NCI-H1930 (cell line): ENCODE measurements at places on chromosomes 13 and 19.

GRCh38 chr13:42320375-42320787, 48.4 kb downstream of the AKAP11 start:
- DNase-seq = no peak

- DNase-seq = no peak
Measured at GRCh38 chr13:77386046-77386445, 59.2 kb upstream of the MYCBP2 start.

GRCh38 chr19:6773323-6773931, 919 bp downstream of the VAV1 start:
- no peak for DNase-seq

DNA sequence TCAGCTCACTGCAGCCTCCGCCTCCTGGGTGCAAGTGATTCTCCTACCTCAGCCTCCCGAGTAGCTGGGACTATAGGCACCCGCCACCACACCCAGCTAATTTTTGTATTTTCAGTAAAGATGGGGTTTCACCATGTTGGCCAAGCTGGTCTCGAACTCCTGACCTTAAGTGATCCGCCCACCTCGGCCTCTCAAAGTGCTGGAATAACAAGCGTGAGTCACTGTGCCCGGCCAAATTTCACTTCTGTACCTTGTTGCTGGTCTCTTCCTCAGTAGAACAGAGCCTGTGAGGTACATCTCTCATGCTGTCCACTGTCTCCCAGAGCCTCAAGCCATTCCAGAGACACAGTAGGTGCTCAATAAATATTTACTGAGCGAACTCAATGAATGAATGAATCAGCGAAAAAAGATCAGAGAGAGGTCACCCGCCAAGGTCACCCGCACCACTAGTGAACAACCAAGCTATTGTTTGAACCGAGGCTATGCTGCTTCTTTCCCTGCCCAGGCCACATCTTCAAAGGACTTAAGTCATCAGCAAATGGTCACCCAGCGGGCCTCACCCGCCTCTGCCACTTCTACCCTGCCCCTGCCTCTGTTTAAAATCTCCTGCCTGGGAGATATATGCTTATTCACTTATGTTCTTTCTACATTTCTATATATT, 9.3 kb downstream of the TMEM143 start:
- no peak for DNase-seq

GRCh38 chr13:32427852-32428580, at the start of gene N4BP2L1:
Gene N4BP2L1 (minus strand): TSS chr13:32428130. CDS start chr13:32428082, 48 bp downstream.
- peak; percentile 36 for DNase-seq

- DNase-seq = peak; percentile 42
Measured at GRCh38 chr13:98239162-98240076, 62.4 kb upstream of the RNF113B start.

GRCh38 chr19:9586764-9587163, 2.5 kb upstream of the ZNF121 start:
- peak; percentile 45 for DNase-seq

GRCh38 chr13:53411463-53411862, 382.9 kb downstream of the OLFM4 start:
- DNase-seq = no peak

- no peak for DNase-seq
Measured at GRCh38 chr19:33385956-33386355, 12.4 kb downstream of the CEBPG start.

DNA sequence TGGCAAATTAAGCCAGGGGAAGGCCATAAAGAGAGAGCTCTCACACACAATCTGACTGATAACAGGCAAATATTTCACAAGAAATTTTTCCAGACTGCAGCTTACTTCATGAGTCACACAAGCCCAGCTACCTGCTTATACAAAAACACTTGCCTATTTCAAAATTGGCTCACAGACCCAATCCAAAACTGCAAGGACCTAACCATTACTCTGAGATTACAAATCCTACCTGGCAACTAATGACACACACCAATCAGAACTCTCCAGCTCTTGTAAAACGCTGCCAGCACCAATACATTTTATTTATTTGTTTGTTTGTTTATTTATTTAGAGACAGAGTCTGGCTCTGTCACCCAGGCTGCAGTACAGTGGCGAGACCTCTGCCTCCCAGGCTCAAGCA, 18.1 kb upstream of the ZFP82 start:
- no peak for DNase-seq

DNA sequence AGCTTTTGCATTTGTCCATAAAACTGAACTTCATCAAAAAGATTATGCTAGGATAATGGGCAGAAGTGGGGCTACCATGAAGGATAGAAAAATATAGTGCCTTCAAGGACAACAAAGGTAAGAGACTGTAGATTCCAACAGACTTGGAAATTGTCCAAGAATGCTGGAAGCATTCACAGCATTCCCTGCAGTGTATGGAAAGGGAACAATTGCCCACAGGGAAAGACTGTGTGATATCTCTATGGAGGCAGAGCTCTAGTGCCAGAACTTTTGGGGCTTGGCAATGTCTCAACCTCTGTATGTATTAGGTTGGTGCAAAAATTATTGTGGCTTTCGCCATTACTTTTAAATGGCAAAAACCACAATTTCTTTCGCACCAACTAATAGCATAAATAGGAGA, 1598.8 kb upstream of the MIR17HG start:
- DNase-seq = no peak

GRCh38 chr19:33988601-33989000, 183.7 kb upstream of the LSM14A start:
- DNase-seq = no peak

DNA sequence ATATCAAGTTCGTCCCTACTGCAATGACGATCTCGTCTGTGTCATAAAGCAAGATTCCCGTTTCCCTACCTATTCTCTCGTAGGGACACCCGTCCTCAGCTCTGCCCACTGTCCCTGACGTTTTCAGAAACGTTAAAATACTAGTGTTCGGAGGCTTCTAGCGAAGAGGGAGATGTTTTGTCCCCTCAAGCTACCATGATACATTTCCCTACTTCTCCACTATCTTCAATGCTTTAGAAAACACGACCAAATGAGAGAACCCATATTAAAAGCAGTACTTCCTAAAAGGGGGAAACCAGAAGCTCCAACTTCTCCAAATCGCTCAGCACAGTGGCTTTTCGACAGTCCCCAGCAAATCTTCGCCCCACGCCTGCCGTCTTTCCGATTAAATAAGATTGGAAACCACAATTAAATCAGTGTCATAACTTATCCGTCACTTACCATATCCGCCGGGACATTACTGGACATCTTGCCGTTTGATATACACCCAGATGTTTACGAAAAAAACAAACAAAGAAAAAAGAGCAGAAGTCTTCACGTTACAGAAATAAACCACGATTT, 1.3 kb downstream of the UBL3 start:
- DNase-seq = no peak

- DNase-seq = no peak
Measured at GRCh38 chr19:18999896-19000620, 33.3 kb downstream of the SUGP2 start.

DNA sequence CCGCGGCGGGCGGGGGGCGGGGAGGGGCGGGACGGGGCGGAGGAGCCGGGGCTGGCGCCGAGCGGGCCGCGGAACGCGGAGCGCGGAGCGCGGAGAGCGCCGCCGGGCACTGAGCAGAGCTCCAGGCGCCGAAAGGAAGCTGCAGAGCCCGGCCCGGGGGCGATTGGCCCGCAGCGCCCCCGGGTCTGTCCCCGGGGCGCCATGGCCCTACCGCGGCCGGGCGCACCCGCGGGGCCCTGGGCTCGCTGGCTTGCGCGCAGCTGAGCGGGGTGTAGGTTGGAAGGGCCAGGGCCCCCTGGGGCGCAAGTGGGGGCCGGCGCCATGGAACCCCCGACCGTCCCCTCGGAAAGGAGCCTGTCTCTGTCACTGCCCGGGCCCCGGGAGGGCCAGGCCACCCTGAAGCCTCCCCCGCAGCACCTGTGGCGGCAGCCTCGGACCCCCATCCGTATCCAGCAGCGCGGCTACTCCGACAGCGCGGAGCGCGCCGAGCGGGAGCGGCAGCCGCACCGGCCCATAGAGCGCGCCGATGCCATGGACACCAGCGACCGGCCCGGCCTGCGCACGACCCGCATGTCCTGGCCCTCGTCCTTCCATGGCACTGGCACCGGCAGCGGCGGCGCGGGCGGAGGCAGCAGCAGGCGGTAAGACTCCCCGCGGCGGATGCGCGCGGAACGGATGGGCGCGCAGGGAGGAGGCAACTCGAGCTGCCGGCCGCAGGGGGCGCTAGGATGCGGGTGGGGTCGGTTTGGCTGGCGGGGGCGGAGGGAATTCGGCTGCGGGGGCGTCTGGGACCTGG, at the start of gene PDE4A:
PDE4A (plus strand) TSS at position 95 of the 796 bp plus-strand sequence; CDS start at position 322, 227 bp downstream.
- DNase-seq = peak; percentile 30

GRCh38 chr19:8355631-8356402, 8.1 kb upstream of the ANGPTL4 start:
- no peak for DNase-seq

- DNase-seq = no peak
Measured at GRCh38 chr13:107742544-107742943, 472.8 kb downstream of the LIG4 start.

- DNase-seq = no peak
Measured at GRCh38 chr19:34493038-34493648, 11.6 kb downstream of the WTIP start.

DNA sequence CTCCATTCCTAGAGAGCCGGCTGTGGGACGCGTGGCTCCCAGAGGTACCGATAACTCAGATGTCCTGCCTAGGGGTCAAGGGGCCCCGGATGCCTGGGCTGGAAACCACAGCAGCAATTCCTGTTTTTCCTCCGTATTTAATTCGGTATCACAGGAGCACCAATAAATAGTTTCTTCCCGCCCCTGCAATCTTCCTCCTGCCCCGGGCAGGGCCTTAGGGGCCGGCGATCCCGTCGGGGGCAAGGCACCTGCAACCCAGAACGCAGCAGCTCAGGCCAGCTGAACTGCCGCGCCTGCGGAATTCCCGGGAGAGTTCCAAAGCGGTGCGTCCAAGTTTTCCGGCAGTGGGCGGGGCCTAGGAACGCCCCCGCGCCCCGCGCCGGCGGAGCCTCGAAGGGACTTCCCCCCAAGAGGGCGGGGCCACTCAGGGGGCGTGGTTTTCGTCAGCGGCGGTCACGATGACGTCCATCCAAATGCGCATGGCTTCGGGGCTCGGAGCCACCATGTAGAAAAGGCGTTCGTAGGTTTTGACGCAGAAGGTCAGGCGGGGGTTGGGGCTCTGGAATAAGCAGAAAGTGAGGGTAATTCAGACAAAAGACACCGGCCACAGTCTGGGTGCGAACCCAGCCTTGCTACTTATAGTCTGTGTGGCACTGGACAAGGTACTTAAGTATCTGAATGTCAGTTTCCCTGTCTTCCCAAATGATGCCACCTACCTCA, 9.7 kb upstream of the LYPD3 start:
- DNase-seq = peak; percentile 92

DNA sequence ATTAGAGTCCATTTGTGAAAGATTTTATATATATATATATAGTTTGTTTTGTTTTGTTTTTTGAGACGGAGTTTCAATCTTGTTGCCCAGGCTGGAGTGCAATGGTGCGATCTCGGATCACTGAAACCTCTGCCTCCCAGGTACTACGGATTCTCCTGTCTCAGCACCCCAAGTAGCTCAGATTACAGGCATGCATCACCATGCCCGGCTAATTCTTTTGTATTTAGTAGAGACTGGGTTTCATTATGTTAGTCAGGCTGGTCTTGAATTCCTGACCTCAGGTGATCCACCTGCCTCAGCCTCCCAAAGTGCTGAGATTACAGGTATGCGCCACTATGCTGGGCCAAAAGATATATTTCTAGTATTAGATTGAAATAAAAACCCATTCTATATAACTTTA, 4.0 kb upstream of the ZNF701 start:
- no peak for DNase-seq

- peak; percentile 37 for DNase-seq
Measured at GRCh38 chr13:43303033-43303729, 279.8 kb downstream of the DNAJC15 start.

- DNase-seq = no peak
Measured at GRCh38 chr19:17035842-17036424, 9.3 kb upstream of the CPAMD8 start.

DNA sequence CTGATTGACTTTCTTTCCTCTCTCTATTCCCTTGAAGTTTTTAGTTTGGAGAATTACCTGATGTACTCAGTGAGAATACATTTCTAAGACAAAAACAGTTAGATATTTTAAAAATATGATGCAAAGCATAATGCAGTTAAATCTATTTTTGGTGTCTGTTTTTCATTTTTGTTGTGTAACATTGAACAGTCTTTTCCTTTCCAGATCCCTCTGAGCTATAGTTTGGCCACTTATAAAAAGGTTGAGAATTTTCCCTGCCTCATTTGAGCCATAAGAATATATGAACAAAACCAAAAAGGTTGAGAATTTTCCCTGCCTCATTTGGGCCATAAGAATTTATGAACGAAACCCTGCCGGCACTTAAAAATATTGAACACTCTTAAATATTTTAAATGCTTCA, 57.0 kb upstream of the IPO5 start:
- DNase-seq = no peak

- no peak for DNase-seq
Measured at GRCh38 chr19:21463449-21464105, 41.8 kb upstream of the ZNF429 start.

- DNase-seq = no peak
Measured at GRCh38 chr13:109131698-109132257, 502.4 kb downstream of the MYO16 start.

- DNase-seq = no peak
Measured at GRCh38 chr13:78036841-78037240, 118.2 kb upstream of the EDNRB start.

GRCh38 chr19:55301459-55302317, 17.9 kb downstream of the BRSK1 start:
- peak; percentile 91 for DNase-seq

DNA sequence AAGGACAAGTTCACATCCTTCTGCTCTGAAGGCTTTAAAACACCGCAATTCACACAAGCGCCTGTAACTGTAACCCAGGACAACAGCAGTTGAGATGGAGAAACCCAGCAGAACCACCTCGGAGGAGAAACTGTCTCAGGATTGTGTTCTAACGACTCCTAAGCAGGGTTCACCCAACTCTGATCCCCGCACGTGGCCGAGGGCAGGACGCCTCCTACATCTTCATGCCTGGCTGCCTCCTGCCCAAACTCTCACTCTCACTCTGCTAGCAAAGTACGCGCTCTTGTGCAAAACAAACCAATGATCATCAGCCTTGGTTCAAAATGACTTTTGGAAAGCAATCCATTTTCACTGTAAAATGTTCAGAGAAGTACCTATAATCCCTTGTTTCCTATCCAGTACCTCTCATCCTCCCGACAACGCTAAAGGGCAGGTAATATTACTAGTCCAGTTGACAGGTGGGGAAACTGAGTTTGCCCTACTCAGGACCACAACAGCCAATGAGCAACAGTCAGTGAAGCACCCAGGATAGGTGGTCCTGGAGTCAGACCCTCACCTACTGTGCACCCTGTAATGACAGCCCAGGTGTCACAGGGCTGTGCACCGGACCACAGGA, 25.6 kb downstream of the EPS15L1 start:
- DNase-seq = no peak

- DNase-seq = no peak
Measured at GRCh38 chr19:16274447-16274846, 50.2 kb upstream of the KLF2 start.

- no peak for DNase-seq
Measured at GRCh38 chr13:82116422-82116989, 1765.8 kb downstream of the SLITRK1 start.

DNA sequence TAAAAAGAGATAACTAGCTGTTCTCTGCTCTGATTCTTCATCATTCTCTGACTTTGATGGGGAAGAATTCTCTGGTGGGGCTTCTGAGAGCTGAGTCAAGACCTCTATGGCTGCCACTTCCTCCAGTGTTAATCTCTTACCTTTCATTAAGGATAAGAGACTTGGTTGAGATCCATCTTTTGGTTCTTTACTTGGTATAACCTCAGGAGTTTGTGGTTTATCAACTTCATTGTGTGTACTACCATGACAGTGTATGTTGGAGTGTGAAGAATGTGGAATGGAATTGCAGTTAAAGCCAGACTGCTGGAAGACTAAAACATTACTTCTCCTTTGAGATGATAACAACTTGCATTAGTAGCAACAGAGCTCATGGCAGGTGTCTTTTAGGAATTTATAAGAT, 222.0 kb downstream of the SLITRK5 start:
- no peak for DNase-seq
